ENCODE measurements at places on chromosomes 7 and 10.

GRCh38 chr10:74013004-74013403 lies 15.1 kb downstream of the VCL start:
- no peak for DNase-seq

DNA sequence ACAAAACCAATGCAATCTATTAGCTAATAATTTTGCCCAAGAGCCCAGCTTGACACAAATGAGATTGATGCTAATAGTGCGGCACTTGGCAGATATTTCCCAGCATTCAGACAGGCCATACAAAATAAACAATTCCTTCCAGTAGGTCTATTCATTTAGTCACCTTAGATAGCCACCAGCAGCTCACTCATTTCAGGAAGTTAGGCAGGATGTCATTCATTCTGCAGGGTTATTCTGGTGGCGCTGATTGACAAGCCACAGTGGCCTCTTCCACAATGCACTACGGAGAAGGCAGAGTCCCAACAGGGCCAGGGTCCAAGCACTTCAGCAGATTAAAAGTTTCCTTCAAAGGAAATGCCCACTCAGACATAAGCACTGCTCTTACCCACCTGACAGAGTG lies 55.8 kb downstream of the PIK3AP1 start:
- no peak for DNase-seq

DNA sequence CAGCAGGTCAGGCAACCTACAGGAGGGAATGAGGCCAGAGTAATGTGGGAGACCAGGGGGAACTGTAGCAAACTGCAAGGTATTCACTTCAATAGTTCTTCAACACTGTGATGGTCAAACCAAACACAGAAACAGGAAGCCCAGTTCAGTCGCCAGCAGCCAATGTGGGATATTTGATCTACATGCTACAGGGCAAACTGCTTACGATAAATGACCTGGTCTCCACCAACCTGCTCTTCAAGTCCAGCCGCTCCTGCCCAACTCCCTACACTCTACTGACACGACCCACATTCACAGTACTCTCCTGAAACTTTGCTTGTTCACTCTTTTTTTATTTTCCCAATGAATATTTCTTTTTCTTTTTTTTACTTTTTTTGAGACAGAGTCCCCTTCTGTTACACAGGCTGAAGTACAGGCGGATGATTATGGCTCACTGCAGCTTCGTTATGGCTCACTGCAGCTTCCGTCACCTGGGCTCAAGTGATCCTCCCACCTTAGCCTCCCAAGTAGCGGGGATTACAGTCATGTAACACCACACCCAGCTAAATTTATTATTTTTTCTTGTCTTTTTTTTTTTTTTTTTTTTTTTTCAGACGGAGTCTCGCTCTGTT lies 42.1 kb downstream of the MDH2 start:
- DNase-seq, result no peak

DNA sequence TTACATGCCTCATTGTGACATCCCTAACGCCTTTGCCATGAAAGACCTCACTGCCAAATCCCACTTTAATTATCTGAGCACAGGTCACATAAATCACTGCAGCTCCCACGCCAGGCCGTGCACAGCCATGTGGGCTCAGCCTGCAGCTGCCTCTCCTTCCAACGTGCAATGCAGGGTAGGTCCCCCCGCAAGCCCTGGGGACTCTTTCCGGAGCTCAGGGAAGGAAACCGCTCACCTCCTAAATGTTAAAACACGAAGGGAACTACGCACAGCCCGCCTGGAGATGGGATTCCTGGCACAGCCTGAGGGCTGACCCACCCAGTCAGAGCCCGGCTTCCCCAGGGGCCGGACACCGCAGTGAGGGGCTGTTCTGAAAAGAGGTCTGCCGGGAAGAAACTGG lies 128.0 kb downstream of the MAD1L1 start:
- no peak for DNase-seq

DNA sequence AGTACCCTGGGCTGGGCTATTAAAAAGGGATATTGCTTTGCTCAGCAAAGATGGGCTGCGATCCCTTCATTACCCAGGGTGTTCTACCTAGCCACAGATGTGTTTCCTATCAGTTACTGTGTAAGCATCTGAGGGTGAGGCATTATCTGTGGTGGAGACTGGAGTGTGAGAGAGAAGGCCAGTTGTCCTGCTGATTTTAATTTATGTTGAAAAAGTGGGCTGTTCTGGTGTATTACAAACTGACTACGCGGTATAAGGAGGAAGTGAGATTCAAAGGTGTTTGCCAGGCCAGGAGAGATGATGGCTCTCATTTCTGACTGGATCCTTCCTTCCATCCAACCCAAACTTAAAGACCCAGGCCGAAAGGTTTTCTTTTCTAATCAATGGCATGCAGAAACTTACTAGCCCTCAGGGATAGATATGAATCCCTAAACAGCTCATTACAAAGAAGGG lies 7.6 kb downstream of the TCF7L2 start:
- no peak for DNase-seq

DNA sequence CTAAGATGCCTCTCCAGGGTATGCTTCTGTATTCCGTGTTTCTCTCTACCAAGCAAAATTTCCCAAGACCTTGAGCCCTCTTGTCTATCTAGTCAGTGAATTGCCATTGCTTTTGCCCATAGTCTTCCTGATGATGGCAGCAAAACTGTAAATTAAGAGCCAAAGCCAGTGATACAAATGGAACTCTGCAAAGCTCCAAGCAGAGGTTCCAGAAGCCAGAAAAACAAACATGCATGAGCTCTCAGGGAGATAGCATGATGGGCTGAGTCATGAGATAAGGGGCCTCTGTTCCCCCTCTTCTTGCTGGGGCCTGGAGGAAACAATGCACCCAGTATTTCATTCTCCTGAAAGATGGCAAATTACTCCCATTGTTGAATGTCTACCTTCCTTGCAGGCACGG lies 24.7 kb downstream of the LSMEM1 start:
- DNase-seq, result no peak

DNA sequence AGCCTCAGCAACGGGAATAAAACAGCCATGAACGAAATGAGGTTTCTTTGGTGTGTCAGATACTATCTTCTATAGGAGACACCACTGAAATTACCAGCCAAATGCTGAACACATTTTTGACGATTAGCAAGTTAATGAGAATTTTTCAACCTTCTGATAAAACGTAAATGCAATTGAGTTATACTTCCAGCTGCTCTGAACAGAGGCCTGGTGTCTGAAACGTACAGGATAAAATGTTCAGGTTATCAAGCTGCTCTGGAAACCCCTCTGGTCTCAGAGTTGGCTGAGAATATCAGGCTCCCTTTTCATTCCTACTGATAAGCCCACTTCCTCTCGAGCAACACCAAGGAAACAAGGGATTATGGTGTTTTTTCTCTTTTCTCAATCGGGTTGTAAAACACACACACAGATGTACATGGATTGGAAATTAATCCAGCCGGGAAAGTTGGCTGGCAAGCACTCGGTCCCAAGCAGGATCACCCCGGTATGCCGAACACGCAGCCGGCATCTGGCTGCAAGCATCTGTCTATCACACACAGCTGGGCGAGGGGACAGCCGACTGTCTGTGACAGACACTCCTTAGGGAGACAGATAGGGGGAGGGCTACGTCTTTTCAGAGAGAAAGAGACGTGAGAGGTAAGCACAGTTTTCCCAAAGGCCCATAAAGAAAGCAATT lies 171.8 kb downstream of the PRKAG2 start:
- no peak for DNase-seq

GRCh38 chr10:32332299-32332750 lies 14.6 kb downstream of the EPC1 start:
- no peak for DNase-seq

GRCh38 chr10:99467236-99467999 lies 37.0 kb upstream of the GOT1 start:
- no peak for DNase-seq

DNA sequence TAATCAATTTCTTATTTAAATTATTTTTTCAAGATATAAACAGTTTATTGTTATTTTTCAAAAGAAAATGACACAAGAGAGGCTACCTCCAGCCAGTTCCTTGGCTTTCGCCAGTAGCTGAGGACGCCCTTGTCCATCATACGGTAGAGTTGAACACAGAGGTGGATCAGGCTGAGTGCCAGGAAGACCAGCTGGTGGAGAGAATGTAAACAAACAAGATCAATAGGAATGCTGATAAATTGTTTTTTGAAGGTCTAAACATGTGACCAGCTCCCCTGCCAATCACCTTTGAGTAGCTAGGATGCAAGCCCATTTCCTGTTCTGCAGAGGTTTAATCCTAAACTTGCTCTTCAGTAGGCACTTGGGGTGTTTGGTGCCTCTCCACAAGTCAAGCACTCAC lies 138.9 kb downstream of the PKD1L1 start:
- DNase-seq, result no peak

GRCh38 chr10:124032971-124033886 lies 60.2 kb downstream of the CHST15 start:
- DNase-seq, result no peak

- DNase-seq, result no peak
Measured at GRCh38 chr10:22058201-22058600, 54.7 kb upstream of the DNAJC1 start.

DNA sequence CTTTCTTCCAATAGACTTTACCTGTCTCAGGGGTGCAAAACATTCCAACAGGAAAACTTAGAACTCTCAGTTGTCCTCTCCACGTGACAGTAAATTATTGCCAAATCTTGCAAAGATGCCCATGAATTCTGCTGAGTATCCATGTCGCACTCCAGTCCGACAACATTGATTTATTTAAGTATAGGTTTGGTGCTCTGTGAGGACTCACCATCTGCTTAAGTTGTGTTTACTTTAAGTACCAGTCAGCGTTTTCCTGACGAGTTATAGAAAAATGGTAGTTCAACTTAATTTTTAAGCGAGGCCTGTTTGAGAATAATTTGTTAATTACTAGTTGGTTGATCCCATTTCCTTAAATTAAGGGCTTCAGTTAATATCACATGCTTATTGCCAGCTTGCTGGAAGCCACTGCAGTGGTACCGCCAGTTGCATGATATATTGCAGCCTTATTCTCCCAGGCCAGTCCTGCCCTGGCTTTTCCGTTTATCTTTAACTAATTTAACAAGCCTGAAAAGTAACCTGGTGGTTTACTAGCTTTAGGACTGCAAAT lies 27.8 kb downstream of the CREB5 start:
- no peak for DNase-seq

DNA sequence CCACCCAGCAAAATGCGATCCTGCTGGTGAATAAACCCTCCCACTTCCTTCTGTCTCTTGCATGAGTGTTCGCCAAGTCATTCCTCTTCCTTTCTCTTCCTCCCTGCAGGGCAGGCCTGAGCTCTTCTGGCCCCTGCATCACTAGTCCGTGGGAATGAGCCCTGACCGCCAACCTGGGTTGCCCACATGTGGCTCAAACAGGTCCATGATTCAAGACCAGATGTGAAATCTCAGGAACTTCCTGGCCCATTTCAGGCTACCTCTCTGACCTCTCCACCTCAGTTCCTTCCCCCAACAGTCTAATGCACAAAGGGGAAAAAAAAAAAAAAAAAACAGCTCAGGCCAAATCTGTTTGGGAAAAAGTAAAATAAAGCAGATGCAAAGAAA lies 5.4 kb upstream of the YWHAG start:
- DNase-seq, result no peak

GRCh38 chr10:60677531-60678129 lies 100.6 kb upstream of the CDK1 start:
- DNase-seq, result peak; percentile 16

DNA sequence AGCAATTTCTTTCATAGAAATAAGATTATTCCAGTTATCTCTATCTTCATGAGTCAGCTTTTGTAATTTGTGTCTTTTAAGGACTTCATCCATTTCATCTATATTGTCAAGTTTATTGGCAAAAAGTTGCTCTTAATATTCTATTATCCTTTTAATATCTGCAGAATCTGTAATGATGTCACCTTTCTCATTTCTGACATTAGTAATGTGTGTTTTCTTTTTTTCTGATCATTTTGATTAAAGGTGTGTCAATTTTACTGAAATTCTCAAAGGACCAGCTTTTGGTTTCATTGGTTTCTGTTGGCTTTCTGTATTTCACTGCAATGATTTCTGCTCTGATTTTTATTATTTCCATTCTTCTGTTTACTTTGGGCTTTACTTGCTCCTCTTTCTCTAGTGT lies 17.9 kb upstream of the OR2AE1 start:
- DNase-seq, result no peak

- DNase-seq, result no peak
Measured at GRCh38 chr7:101597941-101598340, 31.2 kb downstream of the MYL10 start.

- no peak for DNase-seq
Measured at GRCh38 chr7:36388423-36388822, 1.2 kb upstream of the ANLN start.

GRCh38 chr7:116240024-116240668 lies 29.8 kb downstream of the TES start:
- no peak for DNase-seq

DNA sequence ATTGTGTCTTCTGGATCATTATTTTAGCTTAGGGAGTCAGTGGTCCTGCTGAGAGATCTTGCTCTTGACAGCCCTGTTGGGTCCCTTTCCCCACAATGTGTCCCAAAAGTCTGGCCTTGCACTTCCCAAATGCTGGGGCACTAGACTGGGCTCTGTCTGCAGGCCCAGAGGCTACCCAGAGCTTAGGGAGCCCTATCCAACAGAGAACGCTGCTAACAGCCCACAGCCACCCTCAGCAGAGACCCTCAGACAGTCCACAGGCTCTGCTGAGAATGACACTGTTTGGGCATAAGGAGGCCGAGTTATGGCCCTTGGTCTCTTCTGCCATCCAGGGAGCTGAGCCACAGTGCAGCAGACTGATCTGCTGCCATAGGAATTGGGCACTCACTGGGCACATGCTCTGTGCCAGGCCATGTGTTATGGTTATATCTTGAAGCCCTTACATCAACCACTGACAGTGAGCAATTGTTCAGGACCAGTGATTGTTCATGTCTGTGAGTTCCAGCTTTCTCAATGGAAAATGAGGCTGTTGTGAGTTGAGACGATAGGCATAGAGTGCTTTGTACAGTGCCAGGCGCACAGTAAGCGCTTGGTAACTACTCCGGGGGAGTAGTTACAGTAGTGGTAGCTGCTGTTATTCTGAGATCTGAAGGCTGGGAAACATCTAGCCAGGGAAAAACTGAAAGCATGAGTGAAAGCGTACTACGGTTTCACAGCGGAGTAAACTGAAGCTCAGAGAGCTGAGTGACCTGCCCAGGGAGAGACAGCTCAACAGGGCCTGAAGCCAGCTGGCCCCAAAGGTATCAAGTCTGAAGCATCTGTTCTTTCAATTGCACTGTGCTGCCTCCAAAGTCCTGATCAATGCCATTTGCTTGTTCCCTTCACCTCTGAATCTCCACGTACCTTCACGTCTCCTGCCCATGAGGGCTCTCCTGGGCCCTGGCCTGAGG lies 77.6 kb upstream of the PRLHR start:
- DNase-seq, result no peak

GRCh38 chr10:118873091-118873737 lies 118.4 kb upstream of the CACUL1 start:
- DNase-seq, result no peak

DNA sequence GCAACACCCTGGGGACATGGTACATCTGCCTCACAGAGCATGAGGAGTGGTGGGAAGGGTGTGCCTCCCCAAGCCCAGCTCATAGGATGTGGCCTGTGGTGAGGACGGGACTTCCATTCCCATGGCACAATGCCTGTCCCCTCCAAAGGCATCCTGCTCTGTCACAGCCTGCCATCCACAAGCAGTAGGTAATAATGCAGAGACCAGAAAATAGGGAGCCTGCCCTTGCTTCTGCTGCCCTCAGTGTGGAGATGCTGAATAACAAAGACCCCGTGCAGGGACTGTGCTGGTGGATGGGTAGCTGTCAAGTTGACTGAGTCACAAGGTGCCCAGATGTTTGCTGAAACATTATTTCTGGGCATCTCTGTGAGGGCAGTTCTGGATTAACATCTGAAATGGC lies 199.9 kb upstream of the GRB10 start:
- peak; percentile 48 for DNase-seq
